ENCODE measurements at places on chromosomes 6 and 20.

DNA sequence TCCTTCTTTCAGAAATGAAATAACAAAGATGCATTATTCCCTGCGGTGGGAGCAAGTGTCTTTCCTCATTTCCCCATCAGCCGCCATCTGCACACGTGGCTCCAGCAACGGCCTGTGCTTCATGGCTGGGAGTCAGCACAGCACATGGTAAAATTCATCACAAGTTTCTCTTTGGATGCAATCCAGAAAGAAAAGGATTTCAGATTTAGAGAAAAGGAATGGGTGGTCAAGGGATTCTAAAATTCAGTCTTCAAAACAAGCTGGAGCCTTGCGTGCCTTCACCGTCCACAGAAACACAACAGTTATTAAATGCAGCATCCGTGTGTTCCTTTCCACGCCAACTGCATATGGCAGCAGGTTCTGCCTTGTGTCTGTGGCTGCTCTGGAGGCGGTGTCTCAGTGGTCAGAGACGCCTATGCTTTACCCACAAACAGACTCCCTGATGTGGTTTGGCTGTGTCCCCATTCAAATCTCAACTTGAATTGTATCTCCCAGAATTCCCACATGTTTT lies 107.6 kb downstream of the THBS2 start:
- no peak for DNase-seq

DNA sequence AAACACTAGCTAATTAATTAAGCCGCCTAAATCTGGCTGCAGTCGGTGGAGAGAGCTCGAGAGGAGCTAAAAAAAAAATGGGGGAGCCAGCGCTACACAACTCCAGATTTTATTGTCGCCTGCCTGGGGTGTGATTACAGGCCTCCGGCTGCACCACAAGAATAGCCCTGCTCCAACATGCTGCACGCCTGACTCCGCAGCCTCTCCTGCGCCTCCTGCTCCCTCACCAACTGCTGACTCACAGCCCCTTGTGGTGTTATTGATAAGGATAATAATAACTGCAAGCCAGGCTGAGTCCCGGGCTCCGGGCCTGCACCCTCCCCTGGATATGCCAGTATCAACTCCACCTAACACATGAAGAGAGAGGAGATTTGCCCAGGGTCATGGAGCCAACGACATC lies 16.8 kb downstream of the SIRPA start:
- no peak for DNase-seq

DNA sequence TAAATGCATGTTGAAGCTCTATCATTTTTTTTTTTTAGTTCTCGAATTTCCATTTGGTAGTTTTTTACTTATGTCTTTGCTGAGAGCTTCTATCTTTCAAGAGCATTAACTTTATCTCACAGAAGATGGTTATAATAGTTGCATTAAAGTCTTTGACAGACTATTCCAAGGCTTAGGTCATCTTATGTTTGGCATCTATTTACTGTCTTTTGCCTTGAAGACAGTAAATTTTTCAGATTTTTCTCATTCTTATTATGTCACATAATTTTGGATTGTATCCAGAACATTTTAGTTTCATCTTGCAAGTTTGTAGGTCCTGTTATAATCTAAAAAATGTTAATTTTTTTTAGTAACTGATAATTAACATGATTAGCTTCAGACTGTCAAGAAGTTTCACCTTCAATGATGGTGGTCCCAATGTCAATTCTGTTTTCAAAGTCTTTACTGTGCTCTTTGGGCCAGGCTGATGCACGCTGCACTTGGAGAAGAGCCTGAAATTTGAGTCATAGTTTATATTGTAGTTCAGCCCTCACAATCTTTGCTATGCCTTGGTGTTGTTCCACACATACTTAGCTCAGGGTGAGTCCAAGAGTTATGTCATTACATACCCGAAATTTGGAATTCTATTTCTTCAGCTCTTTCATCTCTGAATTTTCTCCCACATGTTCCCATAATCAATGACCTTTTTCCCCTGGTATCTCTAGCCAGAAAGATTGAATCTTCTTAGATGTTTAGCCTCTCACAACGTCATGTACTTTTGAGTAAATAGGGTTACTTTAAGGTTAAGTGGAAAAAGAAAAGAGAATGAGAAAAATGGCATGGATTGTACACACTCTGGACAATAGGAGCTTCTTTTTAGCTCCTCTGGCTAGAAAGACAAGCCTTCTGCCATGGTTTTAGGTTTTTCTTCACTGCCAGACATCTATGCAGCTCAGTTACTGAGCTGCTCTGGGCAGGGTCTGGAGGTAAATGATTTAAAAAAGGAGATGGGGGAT lies 110.3 kb upstream of the BTBD3 start:
- no peak for DNase-seq

DNA sequence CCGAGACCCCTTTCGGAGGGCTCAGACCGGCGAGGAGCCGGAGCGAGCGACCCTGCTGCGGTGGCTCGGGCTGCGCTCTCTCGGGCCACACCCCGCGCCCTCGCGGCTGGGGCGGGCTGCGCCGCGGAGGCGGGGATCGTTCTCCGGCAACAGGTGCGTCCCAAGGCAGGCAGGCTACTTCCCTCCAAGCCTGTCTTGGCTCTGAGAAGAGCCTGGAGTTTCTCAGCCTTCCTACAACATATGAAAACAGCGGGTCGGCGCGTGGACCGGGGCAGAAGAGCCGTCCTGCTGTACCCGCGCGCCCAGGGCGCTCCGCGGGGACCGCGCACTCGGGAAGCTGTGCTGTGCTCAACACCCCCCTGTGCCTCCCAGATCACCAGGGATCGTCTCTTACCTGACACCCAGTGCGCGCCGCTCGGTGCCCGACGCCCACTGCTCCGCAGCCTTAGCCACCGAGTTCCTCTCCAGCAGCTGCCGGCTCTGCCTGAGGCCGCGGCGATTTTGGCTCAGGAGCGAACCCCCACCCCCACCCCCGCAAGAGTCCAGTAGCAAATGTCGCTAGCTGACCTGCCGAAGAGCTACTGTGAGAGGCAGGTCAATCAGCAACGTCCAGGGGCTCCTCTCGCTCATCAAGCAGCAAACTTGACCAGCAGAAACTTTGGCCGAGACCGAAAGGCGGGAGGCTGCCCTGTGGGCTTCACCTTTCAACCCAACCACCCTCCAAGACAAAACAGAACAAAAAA lies 3.7 kb upstream of the OLIG3 start:
- DNase-seq: no peak

- no peak for DNase-seq
Observed at GRCh38 chr6:57242505-57242904, 20.4 kb upstream of the RAB23 start.
